ENCODE measurements at places on chromosomes 16 and 17.

DNA sequence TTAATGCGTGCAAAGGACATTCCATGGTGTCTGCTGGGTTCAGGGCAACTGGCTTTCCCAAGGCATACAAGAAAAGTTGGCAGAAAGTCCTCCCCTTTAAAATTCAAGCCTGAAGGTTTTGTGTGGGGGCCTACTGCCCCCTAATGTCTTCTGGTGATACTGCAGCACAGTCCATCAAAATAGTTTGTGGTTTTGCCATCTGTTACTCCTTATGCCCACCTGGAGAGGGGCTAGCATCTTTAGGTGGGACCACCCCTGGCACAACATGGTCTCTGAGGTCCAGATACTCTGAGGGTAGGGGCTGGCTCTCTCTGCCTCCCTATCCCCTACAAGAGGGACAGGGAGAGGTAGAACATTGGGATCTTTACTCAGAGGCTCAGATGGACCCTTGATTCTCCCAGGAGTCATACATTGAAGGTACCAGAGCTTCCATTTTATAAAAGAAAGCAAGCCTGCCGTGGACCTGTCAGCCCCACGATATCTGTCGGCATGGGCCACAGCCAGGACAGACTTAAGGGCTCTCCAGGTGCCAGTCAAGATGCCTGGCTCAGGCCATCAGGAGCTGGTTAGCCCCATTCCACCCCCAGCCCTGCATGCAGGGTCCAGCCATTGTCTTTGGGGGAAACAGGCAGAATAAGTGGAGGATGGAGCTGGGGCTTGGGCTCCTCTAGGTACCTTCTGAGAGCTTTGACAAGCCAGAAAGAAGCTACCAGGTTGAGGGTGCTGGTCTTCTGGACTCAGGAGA is 6.3 kb downstream of the ESRP2 start:
- peak; percentile 73 for ATAC-seq

DNA sequence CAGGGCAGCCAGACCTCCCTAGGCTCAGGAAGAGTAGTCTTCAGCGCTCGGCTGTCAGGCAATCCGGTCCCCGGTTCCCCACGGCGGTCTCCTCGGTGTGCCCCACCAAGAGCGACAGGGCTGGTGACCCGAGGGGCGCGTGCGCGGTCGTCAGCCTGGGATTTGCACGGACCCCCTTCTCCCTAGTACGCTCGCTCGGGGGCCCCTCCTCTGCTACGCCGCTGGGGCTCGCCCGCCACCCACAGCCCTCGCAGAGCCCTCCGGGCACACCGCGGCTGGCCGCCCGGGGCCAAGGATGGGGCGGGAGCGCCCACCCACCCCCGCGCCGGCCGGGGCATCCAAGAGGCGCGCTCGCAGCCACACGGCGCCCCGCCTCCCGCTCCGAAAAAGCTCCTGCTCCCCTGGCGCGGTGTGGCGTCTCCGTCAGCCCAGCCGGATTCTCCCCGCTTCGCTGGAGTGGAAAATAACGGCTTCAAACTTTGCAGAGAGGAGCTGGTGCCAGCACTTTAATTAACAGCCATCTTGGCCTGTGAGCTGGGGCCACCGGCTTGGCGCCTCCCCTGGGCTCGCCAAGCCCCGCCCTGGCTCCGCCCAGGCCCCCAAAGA is 2.1 kb upstream of the C1QL1 start:
- ATAC-seq = peak; percentile 20

- ATAC-seq = peak; percentile 34
Measured at GRCh38 chr17:74971842-74972106, 785 bp downstream of the HID1 start.

DNA sequence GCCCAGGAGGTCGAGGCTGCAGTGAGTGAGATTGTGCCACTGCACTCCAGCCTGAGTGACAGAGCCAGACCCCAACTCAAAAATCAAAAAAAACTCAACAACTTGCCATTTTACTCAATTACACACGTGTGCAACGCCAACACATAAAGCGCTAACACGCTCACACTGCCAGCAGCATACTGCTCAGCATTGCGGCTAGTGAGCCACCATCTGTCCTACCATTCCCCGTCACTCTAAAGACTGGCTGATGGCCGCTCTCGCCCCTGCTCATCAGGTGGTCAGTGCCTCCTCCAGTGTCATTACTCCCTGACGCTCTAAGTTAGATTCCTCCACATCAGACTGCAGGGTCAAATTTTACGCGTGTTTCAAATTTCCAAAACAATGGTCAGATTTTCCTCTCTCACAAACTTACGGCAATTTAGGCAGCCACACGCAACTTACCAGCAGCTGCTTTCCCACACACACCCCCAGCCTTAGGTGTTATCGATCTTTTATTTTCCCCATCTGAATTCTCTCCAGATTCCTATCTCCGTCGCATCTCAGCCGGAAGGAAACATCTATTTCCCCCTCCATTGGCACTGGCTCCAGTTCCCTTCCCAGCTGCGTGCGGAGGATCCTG is 240.8 kb downstream of the C16orf95 start:
- ATAC-seq = no peak

DNA sequence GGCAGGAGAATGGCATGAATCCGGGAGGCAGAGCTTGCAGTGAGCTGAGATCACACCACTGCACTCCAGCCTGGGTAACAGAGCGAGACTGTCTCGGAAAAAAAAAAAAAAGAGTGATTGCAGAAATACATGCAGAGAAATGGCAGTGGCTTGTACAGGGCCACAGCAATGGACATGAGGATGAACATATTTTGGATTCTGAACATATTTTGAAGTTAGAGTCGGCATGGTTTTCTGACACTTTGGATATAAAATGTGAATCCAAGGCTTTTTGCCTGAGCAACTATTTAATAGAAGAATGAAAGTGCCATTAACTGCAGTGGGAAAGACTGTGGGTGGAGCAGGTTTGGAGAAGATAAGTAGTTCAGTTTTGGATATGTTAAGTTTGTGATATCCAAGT is 35.8 kb downstream of the CPD start:
- ATAC-seq = peak; percentile 31

- no peak for ATAC-seq
Measured at GRCh38 chr16:53530046-53530445, 27.0 kb upstream of the AKTIP start.
